ENCODE measurements at places on chromosomes 2 and 18.

DNA sequence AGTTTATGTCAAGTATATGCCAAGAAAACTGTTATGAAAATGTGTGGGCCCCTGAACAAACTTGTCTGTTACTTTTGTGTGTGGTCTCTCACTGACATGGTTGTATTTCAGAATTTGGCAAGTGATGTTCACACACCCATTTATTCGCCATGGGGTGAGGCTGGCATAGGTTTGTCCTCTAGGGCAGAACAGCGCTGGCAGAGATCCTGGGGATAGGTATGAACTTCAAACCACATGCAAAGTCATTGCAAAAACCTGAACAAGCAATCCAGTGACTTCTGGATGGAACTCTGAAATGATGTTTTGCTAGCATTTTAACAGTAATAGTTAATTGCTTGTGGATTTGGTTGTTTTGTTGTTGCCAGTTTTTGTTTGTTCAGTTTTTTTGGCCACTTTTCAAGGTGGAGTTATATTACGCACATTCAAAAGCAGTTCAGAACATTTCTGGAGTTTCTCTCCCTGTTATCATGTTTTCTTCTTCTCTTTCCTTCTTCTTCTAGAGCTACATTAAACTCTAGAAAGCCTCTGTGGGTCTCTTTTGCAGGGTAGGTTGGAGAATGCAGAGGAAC, 78.5 kb downstream of the MDH1 start:
- no peak for DNase-seq

GRCh38 chr2:231364961-231365810, 30.3 kb upstream of the B3GNT7 start:
- DNase-seq = no peak

DNA sequence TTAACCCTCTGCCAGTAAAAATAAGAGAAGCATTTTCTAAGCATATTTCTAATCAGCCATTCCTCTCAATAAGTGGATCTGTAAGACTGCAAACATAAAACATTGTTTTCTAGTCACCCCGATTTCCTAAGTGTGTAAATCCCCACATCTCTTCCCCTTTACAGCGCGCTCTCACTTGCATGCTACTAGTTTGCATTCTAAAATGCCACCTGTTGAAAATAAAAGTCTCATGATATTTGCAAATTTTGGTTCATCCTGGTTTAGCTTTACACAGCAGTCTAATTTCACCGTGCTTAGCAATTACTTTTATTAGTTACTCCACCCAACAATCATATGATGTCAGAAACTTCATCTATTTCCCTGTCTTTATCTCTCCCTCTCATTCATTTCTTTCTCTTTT, 1230.7 kb upstream of the ZEB2 start:
- no peak for DNase-seq

DNA sequence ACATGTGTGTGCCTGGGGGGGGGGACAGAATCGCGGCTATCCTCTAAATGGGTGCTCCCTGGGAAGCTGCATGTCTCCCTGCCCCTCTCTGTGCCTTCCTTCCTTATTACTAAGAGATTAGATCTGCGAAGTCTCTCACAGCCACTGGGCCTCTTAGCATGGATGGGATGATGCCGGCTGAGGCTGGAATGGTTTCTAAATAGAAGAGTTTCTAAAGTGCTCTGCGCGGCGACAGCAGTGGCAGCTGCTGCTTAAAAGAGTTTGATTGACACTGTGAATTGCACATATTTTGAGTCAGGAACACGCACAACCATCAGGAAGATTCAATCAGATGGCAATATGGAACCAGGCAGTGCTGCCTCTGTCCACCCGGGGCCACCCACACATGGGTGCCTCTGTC, 163.8 kb downstream of the CLIP4 start:
- DNase-seq = no peak

DNA sequence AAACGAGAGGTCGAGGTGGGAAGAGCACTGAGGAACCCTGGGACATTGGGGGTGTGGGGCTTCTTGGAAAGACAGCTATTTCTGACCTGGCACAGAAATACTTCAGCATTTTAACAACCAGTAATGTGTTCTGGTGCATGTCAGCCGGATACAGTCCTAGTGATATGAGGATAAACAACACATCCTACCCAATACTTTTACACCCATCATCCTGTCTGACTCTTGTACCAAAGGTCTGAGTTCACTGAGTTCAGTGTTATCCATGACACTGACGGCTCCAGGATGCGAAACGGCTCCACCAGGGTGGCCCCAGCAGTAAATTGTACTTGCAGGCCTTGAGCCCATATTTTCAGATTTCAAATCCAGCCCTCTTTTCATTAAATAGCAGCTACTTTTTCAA, 65.9 kb upstream of the SH3BP4 start:
- DNase-seq = no peak

DNA sequence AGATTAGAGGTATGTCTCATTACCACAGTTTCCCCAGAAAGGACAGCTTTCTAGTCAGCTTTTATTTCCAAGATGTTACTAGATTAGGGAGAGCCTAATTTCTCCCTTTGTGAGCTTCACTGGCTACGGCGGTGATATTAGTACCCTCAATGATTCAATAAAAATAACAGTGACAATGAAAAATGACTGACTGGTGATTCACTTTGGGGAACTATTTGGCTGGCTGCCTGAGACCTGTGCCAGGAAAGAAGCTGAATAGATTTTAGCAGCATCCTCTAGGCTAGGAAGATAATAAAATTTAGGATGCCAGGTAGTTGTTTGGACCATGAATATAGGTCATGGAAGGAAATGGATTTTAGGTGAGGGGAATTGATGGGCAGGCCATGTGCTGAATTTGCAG, 178.7 kb downstream of the FMNL2 start:
- no peak for DNase-seq

DNA sequence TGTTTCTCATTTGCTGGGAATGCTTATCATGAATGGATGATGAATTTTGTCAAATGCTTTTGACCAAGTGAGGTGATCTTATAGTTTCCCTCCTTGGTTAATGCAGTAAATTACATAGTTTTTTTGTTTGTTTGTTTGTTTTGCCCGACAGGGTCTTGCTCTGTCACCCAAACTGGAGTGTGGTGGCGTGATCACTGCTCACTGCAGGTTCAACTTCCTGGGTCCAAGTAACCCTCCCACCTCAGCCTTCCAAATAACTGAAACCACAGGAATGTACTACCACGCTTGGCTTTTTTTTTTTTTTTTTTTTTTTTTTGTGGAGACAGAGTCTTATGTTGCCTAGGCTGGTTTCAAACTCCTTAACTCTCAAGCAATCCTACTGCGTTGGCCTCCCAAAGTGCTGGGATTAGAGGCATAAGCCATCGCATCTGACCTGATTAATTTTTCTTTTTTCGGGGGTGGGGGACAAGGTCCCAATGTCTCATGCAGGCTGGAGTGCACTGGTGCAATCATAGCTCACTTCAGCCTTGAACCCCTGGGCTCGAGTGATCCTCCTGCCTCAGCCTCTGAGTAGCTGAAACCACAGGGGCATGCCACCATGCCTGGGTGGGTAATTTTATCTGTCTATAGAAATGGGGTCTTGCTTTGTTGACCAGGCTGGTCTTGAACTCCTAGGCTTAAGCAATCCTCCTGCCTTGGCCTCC, 48.6 kb downstream of the SMAD2 start:
- no peak for DNase-seq

DNA sequence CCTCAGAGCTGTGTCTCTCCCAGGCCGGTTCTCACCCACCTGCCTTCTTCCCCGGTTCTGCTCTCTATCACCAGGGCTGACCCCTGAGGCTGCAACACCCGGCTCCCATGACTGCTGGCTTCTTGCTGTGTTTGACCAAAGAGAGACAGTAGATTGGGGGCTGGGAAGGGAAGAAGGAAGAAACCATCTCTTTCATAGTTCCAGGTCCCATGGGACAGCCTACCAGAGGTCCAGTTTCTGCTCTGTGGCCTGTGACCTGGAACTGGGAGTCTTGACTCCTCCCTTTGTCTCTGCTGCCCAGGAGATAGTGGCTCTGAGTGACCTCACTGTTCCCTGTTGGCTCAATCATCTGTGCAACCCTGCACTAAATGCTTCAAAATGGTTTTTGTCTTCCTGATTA, 38.1 kb downstream of the ALPK2 start:
- DNase-seq = no peak

DNA sequence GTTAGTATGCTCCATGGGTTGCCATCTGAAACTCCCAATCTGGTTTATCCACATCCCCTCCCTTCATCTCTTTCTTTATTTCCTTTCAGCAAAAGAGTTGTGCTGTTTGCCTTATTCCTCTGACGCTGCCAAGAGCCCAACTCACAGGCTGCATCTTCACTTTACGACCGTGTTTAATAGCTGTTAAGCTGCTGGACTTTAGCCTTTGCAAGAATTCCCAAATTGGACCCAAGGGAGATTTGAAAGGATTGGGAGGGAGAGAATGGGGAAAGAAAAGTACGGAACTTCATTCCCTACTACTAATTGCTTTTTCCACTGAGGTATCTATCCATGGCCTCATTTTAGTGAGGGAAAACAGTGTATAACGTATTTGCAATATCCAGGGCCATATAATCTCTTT, 263.4 kb upstream of the MEIS1 start:
- DNase-seq = no peak

- no peak for DNase-seq
Measured at GRCh38 chr2:232647261-232647660, 13.9 kb downstream of the EFHD1 start.

GRCh38 chr18:43596105-43596712, 318.9 kb upstream of the SYT4 start:
- DNase-seq = peak; percentile 4

DNA sequence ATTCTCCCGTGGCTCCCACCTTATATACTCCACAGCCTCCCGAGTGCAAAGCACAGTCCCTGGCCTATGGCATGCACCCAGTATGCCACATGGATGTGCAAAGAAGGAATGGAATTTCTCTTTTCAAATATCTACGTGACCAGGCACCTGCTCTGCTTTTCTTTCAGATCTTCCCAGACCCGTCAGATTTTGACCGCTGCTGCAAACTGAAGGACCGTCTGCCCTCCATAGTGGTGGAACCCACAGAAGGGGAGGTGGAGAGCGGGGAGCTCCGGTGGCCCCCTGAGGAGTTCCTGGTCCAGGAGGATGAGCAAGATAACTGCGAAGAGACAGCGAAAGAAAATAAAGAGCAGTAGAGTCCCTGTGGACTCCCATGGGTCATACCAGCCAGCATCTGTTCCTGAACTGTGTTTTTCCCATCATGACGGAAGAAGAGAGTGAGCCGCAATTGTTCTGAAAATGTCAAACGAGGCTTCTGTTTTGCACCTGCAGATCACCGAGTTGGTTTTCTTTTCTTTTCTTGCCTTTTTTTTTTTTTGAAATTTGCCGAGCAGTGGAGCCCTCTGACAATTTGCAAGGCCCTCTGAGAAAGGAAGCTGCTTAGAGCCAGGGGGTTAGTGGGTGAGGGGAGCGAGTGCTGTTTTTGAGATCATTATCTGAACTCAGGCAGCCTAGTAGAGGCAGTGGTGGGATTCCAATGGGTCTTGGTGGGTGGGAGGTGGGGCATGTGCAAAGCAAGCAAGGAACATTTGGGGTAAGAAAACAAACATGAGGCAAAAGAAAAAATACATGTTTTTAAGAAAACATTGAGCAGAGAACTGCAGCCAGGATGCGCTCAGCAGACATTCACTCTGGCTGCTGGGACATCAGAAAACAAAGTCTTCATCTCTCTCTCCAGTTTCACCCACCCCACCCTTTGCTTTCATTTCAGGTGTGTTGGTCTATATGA, 26.2 kb downstream of the LBH start:
- no peak for DNase-seq

- DNase-seq = no peak
Measured at GRCh38 chr18:78736015-78736690, 243.5 kb upstream of the SALL3 start.

- no peak for DNase-seq
Measured at GRCh38 chr2:230650585-230651137, 62.0 kb upstream of the CAB39 start.

DNA sequence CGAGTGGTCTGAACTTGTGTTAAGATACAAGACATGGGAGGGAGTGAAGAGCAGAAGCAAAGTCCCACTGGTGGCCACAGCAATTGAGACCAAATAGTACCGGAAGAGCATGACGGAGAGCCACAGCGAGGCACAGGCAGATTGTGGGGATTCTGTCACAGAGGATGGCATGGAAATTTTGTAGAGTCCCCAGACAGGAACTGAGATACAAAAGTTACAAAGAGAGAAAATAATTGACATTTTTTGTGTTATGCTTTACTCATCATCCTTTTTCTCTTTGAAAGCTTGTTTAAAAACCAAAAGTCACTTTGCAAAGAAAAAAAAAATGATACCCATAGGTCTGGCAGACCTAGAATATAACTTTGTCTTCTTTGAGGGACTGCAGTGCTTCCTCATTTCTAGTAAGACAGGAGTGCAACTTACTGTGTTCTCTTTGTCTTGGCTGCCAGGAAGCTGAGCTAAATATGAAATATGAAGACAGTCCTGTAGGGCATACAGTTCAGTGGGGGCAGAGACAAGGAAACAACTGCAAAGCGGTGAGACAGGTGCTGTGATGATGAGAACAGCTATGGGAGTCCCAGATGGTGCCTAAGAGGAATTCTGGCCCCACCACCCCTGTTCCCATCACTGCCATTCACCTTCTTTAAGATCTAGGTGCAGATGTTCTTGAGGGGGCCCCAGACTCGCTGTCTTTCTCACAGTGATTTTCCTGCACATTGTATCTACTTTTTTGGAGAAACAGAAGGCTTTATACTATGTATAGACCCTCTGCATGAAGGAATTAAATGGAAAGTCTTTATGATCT, 5.2 kb downstream of the ARHGAP25 start:
- no peak for DNase-seq

GRCh38 chr18:45066886-45067285, 386.2 kb downstream of the SETBP1 start:
- no peak for DNase-seq

GRCh38 chr18:2102022-2102421, 469.3 kb downstream of the METTL4 start:
- no peak for DNase-seq

- no peak for DNase-seq
Measured at GRCh38 chr18:43141208-43141607, 25.7 kb upstream of the RIT2 start.

GRCh38 chr2:242098445-242099128, 229.1 kb downstream of the RTP5 start:
- no peak for DNase-seq

- DNase-seq = no peak
Measured at GRCh38 chr2:96522304-96523203, 14.0 kb upstream of the ARID5A start.

DNA sequence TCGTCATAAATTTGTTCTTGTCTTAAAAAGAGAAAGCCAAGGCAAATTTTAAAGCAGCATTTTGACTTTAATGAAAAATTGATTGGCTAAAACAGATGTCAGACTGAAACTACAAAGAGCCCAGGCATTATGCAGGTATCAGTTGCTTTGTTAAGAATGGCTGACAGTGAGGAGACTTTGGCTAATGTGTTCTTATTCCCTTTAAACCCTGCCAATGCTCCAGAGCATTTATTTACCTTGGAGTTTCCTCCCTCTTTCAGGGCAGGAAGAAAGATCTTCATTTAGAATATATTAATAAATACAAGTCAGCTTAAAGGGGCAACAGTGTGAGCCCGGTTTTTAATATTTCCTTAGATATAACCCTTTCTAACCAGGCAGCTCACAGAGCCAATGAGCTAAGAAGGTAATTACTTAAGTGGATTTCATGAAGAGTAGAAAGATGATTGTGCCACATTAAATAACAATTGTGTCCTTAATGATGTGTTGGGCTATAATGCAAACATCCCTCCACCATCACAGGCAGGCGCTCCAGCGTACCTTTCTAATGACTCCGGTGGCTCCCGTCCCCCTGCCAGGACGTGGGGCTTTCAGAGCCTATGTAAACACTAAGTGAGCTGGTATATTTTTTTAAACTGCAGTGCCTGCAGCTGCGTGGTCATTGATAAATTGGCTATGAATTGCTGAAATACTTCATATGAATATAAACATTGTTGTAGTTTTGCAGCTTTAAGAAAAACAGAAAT, 349.4 kb upstream of the POU3F3 start:
- no peak for DNase-seq

Data from T-helper 2 cell (primary cell).